Stimulated activated naive CD8-positive, alpha-beta T cell treated with anti-CD3 and anti-CD28 coated beads, Interleukin-15, Interleukin-2, amounts not matched to agents 100 U/mL and 50 U/mL, for 24 hours (primary cell): ENCODE measurements at places on chromosomes 7 and 10.

GRCh38 chr10:34740321-34740720 is 74.8 kb downstream of the PARD3 start:
- DNase-seq, result no peak

- no peak for DNase-seq
Observed at GRCh38 chr10:11647676-11648075, 36.2 kb upstream of the USP6NL start.

DNA sequence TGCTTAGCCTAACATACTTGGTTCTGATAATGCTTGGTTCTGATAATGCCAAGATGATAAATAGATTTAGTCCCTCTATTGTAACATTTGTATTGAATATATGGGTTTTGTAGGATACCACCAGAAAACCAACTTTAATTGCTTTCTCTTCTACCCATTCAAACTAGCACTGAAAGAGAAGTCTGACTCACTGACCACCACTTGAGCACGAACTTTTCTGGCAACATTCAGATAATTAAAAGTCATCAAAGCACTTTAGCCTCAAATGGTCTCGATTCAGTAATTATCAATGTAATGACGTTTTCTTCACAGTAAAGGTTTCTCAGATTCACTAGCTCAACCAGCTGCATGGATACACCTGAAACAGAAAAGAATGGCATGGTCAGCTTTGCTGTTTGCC is 63.0 kb downstream of the HDAC9 start:
- DNase-seq, result no peak

DNA sequence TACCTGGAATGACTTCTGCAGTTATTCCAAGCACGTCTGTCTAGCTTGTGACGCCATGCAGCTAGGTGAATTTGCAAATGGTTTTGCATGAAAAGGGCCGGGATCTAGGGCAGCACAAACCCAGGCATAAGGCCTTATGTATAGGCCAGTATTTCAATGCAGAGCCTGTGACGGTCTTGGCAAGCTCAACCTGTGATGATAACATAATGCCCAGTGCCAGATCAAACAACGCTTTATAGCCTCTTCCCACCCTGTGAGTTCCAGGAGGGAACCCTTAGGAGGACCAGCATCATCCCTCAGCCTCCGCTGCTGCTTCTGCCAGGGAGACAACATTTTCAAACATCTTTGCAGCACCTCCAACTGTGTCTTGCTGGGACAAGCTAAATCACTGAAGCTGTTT is 390.7 kb downstream of the INHBA start:
- DNase-seq, result no peak

DNA sequence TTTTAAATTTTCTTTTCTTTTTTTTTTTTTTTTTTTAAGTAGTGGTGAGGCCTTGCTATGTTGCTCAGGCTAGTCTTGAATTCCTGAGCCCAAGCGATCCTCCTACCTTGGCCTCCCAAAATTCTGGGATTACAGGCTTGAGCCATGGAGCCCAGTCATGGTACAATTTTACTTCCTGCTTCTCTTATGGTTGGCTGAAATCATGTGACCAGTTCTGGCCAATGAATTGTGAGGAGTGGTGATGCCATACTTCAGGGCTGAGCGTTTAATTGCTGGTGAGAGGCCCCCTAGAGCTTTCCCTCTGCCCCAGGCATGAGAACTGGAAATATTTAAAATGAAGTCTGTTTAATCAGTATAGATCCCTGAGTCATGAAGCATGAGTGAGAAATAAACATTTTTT is 22.2 kb upstream of the BAIAP2L1 start:
- DNase-seq, result no peak

DNA sequence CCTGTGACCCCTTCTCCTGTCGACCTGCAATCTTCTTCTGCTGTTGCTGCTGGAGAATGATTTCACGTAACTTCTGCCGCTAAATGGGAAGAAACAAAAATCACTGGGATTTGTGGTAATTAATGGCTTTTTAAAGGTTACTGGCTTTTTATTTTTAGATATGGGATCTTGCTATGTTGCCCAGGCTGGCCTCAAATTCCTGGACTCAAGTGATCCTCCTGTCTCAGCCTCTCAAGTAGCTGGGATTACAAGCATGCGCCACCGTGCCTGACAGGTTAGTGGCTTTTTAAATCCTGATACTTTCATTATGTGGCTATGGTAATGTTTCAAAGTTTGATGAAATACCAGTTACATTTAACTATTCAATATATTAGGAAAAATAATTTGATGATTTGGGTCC is 154.6 kb downstream of the GALNT11 start:
- DNase-seq, result no peak

DNA sequence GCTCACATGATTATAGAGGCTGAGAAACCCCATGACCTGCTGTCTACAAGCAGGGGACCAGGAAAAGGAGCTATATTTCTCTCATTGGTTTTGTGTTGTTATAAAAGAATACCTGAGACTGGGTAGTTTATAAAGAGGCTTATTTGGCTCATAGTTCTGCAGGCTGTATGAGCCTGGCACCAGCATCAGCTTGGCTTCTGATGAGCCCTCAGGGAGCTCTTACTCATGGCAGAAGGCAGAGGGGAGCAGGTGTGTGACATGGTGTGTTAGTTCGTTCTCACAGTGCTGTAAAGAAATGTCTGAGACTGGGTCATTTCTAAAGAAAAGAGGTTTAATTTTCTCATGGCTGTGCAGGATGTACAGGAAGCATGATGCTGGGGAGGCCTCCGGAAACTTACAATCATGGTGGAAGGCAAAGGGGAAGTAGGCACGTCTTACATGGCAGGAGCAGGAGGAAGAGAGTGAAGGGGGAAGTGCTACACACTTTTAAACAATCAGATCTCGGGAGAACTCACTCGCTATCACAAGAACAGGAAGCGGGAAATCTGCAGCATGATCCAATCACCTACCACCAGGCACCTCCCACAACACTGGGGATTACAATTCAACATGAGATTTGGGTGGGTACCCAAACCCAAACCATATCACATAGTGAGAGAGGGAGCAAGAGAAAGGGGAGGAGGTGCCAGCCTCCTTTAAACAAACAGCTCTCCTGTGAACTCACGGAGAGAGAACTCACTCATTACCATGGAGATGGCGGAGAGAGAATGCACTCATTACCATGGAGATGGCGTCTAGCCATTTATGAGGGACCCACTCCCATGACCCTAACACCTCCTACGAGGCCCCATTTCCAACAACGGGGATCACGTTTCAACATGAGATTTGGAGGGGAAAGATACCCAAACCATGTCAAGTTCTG is 133.4 kb downstream of the JCAD start:
- DNase-seq, result no peak

GRCh38 chr10:116886772-116887171 is 37.5 kb downstream of the ENO4 start:
- no peak for DNase-seq

- no peak for DNase-seq
Observed at GRCh38 chr10:29968585-29968984, 90.8 kb downstream of the JCAD start.

GRCh38 chr10:71982269-71983178 is 18.3 kb downstream of the CHST3 start:
- DNase-seq, result no peak

DNA sequence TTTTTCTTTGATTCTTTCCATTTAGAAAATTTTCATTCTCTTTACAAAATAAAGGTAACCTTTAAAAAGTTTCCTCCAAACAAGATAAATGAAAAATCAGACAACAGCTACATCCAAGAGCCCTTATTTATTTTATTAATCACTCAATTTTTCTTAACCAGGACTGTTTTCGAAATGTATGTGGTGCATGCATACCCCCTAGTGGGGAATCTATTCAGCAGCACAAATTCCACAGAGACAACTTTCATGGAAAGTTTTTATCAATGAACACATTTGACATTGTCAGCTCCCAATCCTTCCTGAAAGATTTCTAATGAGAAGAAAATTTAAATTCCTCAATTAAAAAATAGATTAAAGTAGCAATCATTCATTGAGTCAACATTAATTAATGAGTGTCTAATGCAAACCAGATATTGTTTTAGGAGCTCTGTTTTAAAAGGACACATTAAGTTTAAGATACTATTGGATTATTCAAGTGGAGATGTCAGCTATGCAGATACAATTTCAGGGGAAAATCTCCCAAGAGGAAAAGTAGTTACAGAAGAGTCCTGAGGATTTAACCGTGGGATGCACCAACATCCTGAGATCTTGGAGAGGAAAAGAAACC is 5.2 kb upstream of the HTR7 start:
- DNase-seq, result no peak

GRCh38 chr10:128022261-128023196 is 103.7 kb downstream of the MKI67 start:
- DNase-seq, result no peak

DNA sequence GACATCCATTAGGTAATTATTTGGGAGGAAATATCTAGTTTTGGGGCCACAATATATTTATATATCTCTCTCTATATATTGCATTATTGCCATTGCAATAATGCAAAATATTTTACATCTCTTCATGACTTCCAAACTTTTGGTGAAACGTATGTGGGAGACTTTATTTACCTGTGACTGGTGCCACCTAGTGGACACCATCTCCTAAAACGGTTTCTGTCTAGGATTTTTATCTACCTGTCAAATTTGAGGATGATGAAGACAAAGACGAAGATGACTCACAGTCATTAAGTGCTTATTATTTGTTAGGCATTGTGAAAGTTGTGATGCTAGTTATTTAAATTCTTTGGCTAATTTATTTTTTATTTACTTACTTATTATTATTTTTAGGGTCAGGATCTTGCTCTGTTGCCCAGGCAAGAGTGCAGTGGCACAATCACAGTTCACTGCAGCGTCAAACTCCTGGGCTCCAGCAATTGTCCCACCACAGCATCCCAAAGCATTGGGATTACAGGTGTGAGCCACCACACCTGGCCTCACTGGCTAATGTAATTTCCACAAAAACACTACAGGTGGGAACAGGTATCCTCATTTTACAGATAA is 18.7 kb upstream of the CBLL1 start:
- peak; percentile 48 for DNase-seq
